ENCODE measurements at places on chromosomes 1 and 21. TPM values are rescaled to one million over a fixed set of nuclear protein-coding genes. Genes with fewer than 3 reads are reported as not detected.
A peak's percentile ranks its signal among the peaks of the same experiment; 100 is the strongest.

DNA sequence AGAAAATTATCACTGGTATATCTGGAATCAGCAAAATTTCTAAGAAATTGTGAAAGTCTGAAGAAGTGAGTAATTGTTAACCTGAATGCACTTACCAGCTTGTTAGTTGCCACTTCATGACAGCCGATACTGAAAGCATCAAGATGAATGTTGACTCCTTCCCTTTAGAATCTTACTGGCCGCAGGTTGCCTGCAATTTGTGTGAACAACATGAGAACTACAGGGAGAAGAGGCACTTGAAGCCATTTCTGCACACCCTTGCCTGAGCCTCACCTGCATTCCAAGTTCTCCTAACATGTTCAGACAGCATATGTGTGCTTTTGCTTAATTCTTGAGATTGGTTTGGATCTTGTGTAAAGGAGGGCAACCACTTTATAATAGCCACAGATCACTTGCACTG is 59.2 kb upstream of the SSX2IP start:
- peak; percentile 32 for DNase-seq

DNA sequence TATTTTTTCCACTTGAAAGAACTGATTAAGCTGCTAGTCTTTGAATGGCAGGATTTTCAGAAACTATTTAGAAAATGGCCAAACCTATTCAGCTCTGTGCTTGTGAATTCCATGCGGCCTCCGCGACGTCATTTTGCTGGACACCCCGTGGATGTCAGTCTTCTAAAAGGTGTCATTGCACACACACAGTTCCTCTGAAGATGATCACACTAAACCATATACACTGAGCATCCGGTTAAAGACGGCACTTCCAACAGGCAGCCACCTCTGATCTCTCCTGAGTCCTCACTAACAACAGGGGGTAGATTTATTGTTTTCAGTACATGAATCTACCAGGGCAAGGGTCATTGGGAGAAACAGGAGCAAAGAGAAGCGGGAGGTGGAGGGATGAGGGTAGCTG is 9.1 kb downstream of the CFAP74 start:
- no peak for DNase-seq

GRCh38 chr1:2199042-2199810 is 4.7 kb upstream of the FAAP20 start:
- DNase-seq: peak; percentile 94

DNA sequence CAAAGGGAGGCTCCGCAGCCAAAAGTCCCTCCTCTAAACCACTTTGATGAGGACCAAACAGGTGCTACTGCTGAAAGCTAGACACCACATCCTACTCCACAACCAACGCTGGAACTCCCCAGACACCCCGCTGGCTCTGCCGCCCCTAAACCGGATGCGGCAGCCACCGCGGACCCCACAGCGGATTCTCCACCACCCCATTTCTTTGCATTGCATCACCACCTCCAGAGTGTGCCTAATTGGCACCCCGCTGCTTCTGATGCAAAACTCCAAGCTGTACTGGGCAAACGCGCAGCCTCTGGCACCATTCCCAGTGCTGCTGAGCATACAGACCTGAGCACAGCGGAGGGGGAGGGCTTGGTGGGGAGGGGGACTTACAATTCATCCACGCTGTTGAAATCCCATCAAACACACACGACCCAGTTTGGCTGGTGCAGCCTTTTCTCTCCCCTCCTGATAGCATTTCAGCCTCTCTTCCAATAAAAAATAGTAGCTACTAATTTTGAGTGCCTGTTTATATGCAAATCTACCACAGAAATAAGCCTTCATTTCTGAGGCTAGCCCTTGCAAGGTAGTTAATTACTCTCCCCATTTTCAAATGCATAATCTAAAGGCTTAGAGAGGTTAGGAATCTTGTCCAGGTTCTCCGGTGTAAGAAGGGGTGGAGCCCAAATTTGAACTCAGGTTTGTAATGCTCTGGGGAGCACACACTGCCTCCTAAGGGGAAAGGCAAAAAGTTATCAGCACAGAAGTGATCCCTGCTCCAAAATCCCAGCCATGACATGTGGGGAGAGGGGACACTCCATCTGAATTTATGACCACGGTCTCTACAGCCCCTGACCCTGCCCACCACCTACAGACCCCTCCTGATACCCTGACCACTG is 12.2 kb upstream of the RGS16 start:
- DNase-seq: peak; percentile 94

DNA sequence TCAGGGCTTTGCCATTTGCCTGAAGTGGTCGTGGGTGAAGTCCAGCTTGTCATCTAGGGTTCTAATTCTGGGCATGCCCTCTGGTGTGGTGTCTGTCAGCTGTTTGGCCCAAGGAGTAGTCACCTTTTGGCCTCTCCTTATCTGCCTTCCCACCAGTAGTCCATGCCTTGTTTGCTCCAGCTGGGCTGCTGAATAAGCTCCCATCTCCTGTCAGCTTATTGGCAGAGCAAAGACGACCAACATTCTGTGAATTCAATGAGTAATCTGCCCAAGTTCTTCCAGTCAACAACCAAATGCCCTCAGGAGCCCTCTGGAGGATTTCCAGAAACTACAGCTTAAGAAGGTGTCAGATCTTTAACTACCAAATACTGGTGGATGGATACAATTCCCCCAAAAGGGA is 7.0 kb downstream of the BCAN start:
- no peak for DNase-seq

Gene KLHDC9
- total RNA-seq: 1.6 TPM

All from activated CD4-positive, alpha-beta memory T cell treated with anti-CD3 and anti-CD28 coated beads for 36 hours (primary cell).